HEK293T (cell line): ENCODE measurements at places on chromosomes 6 and 20.
A peak's percentile ranks its signal among the peaks of the same experiment; 100 is the strongest.

DNA sequence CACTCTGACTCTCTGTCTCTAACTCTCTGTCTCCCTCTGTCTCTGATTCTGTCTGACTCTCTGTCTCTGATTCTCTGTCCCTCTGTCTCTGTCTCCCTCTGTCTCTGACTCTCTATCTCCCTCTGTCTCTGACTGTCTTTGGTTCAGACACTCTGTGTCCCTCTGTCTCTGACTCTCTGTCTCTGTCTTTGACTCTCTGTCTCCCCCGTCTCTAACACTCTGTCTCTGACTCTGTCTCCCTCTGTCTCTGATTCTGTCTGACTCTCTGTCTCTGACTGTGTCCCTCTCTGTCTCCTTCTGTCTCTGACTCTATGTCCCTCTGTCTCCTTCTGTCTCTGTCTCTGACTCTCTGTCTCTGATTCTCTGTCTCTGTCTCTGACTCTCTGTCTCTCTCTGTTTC, 21.7 kb upstream of the NOL4L start:
- no peak for DNase-seq

DNA sequence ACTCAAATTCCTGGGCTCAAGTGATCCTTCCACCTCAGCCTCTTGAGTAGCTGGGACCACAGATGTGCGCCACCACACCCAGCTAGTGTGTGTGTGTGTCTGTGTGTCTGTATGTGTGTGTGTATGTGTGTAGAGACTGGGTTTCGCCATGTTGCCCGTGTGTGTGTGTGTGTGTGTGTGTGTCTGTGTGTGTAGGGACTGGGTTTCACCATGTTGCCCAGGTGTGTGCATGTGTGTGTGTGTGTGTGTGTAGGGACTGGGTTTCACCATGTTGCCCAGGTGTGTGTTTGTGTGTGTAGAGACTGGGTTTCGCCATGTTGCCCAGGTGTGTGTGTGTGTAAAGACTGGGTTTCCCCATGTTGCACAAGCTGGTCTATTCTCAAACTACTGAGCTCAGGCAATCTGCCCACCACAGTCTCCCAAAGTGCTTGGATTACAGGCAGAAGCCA, 28.3 kb downstream of the CDK5RAP1 start:
- DNase-seq: no peak

DNA sequence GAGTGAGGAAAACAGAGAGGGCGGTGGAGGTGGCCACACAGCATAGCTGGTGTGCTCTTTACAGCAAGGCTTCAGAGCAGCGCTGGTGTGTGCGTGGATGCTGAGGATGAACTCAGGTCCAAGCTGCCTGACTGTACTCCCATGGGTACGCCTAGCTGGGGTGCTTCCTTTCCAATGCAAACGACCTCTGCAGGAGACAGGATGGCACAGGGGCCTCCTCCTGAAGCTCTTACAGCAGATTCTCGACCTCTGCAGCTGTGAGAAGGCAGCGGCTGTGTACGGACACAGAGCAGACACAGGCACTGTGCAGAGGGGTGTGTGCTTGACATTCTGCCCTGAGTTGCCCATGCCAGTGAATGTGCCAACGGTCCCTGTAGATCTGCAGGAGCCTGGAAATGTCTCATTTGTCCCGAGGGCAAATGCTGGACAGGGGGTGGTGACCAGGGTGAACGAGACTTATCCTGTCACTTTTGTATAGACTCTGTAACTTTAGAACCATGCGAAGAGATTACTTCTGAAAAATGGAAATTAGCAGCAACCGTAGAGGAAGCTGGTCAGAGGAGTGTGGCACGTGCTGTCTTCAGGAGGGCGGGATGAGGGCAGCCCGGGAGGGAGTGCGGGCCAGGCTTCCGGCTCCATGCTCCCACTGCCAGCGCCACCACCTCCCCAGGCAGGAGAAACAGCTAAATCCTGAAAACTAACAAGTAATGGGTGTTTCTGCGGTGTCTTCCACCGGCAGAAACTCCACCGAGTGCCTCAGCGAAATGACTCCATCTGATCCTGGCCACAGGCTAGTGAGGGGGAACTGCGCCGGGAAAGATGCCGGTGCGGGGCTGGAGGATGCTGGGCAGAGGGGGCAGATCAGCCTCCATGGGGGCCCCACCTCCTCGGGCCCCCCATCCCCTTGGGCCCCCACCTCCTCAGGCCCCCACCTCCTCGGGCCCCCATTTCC, 120.9 kb upstream of the RPS6KA2 start:
- DNase-seq: no peak

- no peak for DNase-seq
These were observed 117.2 kb downstream of the BACH2 start for GRCh38 chr6:90179190-90180169.

DNA sequence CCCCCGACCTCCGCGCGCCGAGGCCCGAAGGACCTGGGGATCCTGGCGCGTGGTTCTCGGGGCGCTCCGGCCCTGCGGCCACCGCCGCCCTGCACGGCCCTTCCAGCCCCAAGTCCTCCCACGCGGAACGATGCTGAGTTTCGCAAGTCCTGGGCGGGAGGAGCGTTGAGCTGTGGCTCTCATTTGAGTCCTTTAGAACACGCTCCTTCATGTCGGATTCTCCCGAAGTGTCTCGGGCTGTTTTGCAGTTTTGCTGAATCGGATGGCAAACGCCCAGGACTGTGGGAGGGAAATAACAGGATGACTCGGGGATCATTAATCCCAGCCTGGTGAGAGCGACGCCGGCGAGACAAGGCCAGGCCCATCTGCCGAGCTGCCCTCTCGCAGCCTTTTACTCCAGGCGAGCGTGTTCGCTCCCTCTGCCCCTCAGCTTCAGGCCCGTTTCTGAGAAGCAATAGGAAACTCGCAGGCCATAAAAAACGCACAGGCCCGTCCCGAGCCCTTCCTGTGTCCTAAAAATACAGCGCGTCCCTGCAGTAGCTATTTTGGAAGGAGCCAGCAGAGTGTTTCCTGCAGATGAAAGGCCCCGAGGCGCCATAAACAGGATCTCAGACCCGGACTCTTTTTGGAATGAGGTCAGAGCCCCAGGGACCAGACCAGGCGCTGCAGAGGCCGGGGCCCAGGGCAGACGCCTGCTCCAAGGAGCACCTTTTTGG, 153.5 kb downstream of the DLL1 start:
- DNase-seq: no peak

GRCh38 chr20:19765266-19765665, 7.2 kb downstream of the RIN2 start:
- DNase-seq: no peak

GRCh38 chr6:137173501-137173900, at the start of gene IL22RA2:
IL22RA2 (minus strand) TSS chr6:137173644; CDS start chr6:137161749, 11,895 bp downstream.
- DNase-seq: no peak

DNA sequence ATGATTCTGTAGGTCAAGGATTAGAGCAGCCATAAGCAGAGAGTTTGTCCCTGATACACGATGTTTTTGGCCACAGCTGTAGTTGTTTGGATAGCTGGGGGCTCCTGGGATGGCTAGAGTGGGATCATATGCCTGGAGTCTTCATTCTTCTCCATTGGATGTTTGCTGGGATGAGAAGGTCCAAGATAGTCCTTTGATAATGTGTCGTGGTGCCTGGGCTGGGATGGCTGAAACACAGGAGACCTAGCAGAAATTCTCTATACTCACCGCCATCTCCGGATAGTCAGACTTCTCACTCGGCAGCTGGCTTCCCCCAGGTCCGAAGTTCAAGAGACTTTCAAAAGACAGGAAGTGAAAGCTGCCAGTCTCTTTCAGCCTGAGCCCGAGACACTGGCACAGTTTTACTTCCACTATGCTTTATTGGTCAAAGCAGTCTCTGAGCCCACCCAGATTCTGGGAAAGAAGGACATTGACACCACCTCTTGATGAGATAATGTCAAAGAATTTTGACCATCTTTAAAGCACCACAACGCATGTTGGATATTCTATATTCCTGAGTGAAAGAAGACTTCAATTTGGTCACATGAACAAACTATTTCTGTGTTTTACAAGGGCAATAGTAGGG, 16.0 kb downstream of the MARCKS start:
- no peak for DNase-seq

DNA sequence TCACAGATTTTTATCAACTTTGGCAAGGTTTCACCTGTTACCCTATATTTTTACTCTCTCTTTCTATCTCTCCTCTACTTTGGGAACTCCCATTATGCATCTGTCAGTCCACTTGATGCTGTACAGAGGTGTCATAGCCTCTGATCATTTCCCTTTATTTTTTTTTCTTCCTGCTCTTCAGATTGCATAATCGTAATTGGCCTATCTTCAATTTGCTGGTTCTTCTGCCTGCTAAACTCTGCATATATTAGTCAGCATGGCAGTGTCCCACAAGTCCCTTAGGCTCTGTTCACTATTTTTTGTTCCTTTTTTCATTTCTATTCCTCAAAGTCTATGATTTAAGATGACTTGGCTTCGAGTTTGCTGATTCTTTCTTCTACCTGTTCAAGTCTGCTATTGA, 44.7 kb upstream of the MICB start:
- DNase-seq: no peak

DNA sequence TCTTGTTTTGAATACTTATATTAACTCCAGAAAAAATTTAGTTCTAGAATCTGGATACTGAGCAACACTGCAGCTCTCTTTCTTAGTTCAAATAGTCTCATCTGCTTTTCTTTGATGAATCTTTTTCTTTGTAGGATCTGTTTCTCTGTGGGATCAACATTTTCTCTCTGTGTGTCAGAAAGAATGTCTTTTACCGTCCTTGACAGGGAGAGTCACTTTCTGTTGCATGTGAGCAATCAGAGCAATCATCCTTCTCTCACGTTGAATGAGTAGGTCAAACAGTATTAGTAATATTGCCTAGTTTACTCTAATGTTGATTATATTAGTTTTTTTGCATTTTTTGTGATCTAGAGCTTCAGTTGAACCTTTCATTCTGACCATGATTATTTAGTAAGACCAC, 130.9 kb downstream of the TRMT11 start:
- DNase-seq: no peak

GRCh38 chr6:44102527-44102926, 24.7 kb downstream of the MRPL14 start:
- no peak for DNase-seq

GRCh38 chr20:25136643-25137559, 55.0 kb upstream of the VSX1 start:
- DNase-seq: no peak

DNA sequence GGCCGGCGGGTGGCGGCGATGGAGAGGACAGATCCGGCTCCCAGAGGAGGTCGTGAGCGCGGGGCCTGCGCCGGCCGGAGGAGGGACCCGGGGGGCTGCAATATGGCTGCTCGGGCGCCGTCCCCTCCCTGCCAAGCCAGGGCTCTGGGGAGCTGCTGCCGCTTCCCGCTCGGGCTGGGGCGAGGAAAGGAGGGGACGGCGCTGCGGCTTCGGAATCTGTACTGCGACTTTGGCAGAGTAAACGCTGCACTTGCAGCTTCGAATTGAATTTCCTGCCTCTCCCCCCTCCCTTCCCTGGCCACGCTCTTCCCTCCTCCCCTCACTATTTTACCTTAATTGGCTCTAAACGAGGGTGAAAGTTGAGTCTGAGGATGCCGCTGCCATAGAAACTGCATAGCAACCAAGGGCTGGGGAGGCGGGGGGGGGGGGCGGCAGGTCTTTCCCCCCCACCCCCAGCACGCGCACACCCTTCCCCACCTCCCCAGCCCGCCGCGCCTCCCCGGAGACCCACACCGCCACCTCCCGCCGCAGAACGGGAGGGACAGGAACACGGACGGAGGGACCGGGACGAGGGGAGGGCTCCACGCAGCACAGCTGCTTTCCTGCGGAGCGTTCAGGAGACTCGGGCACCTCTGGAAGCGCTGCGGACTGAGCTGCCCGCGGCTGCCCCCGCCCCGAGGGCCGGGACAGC, 93.9 kb downstream of the RNASET2 start:
- DNase-seq: peak; percentile 74

DNA sequence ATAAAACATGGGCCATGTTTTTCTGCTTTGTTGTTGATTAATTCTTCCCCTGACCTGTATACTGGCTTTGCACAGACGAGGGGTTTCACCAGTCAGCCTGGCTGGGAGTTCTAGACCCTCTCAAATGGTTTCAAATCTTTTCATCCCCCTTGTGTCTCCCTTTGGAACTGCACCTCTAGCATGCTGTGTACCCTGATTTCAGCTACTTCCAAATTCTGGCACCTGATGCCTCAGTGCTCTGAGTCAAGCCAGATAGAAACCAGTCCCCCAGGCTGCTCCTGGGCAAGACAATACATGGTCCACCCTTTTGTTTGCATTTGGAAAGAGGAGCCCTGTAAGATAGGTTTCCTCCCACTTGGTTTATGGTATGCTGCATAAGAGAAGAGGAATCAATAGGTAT, 290.2 kb downstream of the BTBD3 start:
- peak; percentile 32 for DNase-seq

DNA sequence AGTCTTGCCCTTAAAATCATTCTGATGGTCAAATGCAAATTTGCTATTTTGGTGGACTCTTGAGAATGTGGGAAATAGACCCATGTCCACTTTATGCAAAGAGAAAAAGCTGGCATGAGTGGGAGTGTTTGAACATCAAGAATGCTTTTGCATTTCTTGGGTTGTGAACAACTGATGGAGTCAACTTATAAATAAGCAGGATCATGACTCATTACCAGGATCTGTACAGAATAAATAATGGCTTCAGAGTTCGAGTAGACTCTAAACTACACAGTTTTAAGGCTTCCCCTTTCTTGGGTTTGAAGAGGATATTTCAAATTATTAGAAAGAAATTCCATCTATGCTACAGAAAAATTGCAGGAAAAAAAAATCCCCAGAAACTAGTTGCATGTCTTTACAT, 195.5 kb downstream of the EYA4 start:
- DNase-seq: no peak

GRCh38 chr20:59404749-59405148, 104.3 kb downstream of the EDN3 start:
- DNase-seq: no peak

DNA sequence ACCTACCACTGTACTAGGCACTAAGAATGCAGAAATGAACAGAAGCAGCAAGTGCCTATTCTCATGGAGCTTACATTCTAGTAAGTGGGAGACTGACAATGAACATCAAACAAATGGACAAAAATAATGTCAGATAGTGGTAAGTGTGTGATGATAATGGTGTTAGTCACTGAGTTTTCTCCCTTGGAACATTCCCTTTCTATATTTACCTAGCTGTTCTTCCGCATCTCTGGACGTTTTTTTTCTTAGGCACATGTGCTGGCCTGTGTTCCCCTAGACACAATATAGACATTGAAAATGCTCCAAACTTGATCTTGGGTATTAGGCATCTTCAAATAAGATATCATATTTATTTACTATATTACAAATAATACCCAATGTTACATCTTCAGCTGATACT, 218.1 kb upstream of the GJE1 start:
- no peak for DNase-seq

DNA sequence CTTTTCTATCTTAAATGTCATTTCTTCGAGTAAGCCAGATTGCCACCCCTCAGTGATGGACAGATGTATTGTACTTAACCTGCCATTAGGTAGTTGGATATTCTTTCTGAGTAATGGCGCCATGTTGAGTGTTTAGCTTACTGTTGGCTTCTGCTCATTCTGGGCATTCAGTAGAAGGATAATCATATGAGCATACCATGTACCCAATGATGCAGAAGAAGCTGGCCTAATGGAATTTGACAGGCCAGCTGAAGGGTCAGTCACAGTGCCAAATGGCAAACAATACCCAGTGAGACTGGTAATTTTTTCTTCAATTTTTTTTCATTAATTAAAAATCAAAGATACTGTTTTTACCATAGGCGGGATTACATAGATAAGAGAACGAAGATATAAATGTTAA, 1010.8 kb upstream of the EYS start:
- DNase-seq: no peak

GRCh38 chr6:39386487-39386886, 64.0 kb upstream of the KCNK16 start:
- DNase-seq: no peak
